ENCODE measurements at places on chromosomes 5 and 9.
A peak's percentile ranks its signal among the peaks of the same experiment; 100 is the strongest.

GRCh38 chr9:95629585-95629984 lies 112.8 kb upstream of the PTCH1 start:
- no peak for DNase-seq

DNA sequence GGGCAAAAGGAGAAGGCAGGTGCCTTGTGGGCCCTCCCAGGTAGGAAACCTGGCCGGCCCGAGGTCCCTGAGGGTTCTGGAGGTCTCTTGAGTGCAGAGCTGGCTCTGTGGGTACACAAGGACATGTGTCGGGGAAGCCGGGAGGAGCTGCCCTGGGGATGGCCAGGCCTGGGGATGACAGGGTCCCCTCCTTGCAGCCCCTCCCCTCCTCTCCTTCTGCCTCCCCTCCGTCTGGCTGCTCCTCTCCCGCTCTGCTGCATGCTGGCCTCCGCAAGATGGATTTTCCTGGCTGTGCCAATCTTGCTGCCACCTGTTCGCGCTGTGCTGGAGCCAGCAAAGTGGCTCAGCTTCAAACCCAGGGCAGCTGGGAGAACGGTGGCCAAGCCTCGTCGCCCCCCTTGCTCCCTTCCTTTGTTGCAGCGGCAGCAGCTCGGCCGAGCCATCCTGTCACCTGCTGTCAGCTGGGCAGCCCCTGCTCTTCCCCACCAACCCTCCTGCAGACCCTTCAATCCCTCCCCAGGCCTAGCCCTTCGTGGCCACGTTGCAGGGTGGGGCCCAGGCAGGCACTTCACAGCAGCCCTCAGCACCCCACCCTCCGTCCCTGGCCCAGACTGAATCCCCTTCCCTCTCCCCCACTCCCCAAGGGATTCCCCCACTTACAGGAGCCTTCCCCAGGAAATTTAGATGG lies 17.6 kb upstream of the UNC5A start:
- DNase-seq, result no peak

GRCh38 chr9:130665431-130666392 lies 1.3 kb downstream of the PRDM12 start:
- DNase-seq, result no peak

GRCh38 chr5:92930057-92930456 lies 651.0 kb downstream of the NR2F1-AS1 start:
- no peak for DNase-seq

GRCh38 chr5:115838885-115839518 lies 2.4 kb downstream of the ATG12 start:
- no peak for DNase-seq

DNA sequence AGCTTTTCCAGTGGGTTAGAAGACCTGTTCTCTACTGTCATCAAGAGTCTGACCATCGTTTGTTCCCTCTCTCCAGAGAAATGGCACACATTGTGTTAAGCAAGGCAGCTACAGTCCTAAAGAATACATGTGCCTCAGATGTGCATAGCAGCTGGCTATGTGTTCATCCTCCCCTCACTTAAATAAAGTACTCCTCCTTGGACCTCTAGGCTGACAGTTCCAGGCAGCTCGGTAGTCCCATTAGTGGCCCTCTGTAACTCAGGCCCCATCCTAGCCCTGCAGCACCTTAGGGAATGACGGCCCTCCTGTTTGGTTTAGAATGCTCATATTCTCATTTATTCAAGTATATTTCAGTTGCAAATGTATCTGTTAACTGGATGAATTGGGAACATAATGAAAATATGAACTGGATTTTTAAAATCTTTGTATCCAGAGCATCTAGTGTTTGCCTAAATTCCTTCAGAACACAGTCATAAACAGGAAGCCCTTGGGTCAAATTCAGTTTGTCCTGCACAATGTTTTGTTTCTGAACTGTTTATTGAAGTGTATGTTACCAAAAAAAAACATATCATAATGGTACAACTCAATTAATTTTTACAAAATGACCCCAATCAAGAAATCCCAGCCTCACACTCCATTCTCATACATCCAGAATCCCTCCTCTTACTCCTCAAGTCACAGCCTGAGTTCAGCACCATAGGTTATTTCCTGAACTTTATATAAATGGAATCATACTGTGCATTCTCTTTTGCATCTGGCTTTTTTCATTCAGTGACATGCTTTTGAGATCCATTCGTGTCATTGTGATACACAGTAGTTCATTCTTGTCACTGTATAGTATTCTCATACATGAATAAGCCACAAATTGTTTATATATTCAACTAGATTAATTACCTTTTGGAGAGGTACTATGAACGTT lies 1.6 kb upstream of the ASPN start:
- DNase-seq, result no peak

DNA sequence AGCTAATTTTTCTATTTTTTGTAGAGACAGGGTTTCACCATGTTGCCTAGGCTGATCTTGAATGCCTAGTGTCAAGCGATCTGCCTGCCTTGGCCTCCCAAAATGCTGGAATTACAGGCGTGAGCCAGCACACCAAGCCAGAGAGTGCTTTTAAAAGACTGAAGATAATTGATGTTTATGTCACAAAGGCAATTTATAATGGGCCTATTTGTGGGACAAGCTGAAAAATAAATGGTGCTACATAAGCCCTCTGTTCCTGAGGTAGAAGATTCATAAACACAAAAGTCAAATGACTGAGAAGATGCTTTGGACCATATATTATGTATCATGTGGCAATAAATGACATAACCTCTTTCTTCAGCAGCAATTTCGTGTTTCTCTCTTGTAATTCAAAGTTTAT lies 329.6 kb downstream of the GABRB2 start:
- no peak for DNase-seq

DNA sequence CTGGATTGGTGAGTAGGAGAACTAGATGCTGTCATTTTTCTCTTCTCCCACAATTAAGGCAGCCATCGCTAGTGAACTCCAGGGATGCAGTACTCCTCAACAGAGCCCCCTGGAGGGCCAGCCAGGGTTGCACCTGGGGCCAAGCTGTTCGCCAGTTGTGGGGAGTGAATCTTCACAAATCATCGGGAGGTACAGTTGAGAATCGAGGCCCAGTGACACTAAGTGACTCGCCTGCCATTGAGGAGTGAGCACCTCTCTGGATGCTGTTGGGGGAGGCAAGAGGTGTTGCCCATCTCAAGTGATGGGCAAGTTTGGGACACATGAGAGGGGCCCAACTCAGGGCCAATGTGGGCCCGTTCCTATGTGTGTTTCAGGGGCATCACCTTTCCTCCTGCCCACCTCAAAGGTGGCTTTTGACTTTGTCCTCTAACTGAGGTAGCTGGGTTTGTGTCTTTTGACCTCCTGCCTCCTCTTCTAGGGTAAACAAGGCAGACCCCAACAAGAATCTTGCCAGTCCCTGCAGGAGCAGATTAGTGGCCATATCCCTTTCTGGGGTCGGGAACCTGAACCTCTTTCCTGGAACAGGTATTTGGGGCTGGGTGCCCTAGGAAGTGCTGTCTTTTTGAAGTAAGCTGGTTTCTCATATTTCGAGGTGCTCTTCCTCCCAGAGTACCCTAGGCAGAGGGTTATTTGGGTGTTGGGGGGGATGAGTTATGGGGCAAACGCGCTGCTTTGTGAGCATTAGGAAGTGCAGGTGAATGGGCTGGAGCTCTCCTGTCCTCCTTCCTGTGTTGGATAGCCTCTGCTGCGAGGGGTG lies 181.2 kb downstream of the MACROH2A1 start:
- no peak for DNase-seq

DNA sequence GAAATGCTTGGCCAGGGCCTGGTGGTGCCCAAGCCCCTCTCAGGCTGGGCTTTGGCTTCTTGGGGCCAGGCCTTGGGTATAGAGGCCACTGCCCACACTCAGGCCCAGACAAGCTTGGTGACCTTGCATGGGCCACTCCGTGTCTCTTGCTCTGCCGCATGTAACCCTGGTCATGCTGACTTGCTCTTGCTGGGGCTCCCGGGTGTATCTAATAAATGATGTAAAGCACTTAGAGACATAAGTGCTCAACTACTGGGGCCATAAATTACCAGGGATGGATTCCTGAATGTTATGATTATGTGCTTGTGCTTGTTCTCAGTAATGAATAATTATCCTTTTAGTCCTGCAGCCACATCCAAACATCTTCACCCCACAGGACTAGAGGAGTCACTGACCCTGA lies 54.0 kb downstream of the C5orf15 start:
- no peak for DNase-seq

- DNase-seq, result no peak
Measured at GRCh38 chr9:101512116-101512515, 21.5 kb upstream of the RNF20 start.

- DNase-seq, result no peak
Measured at GRCh38 chr5:94345257-94345656, 273.1 kb downstream of the KIAA0825 start.

DNA sequence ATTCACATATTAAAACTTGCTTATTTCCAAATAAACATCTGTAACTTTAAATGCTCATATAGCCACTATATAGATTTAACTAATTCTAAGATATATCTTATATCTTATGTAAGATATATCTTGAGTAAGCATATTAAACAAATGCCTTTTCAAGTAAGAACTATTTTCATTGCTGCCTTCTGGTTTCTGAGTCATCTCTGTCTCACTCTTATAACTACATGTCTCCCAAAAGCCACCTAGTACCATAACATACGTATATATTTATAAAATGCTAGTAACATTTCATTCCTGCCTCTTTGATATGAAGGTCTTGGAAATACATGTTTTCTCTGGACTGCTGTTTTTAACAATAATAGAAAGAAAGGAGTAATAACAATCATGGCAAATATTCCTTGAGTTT lies 429.5 kb downstream of the DTWD2 start:
- no peak for DNase-seq

GRCh38 chr5:126718236-126718868 lies 58.6 kb upstream of the LMNB1 start:
- no peak for DNase-seq

GRCh38 chr9:111036429-111036789 lies 1.9 kb downstream of the LPAR1 start:
- DNase-seq, result peak; percentile 35

DNA sequence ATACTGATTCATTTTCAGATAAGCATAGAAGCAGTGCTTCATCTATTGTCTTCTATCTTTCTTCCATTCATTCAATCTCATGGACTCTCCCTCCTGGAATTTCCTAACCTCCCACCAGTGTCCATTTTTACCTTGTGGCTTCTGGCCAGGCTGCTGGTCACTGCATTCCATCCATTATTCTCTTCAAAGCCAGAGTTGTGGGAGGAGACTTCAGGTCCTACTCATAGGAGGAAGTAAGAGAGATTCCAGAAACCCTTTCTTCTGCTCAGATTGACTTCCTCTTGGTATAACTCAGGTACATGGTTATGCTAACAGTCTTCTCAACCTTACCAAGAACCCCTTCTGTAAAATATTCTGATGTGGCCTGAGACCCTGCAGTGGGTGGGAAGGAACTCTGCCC lies 153.3 kb upstream of the SLC12A2 start:
- no peak for DNase-seq

DNA sequence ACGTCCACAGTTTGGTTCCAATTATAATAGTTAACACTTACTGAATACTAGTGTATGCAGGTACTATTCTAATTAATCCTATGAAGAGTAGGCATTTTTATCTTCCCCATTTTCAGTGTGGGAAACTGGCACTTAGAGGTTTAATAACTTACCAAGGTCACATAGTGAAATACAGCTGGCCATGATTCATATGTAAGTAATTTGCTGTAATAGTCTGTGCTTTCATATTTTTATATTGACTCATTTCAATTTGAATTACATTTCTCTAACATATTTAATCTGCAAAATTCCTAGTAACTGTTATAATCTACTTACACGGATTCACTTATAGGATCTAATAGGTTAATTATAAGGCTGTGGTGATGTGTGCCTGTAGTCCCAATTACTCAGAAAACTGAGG lies 19.4 kb downstream of the CCNH start:
- no peak for DNase-seq

- no peak for DNase-seq
Measured at GRCh38 chr9:83327750-83328622, 210.2 kb downstream of the FRMD3 start.

GRCh38 chr5:173989432-173990082 lies 587 bp downstream of the C5orf47 start:
- no peak for DNase-seq

GRCh38 chr5:141567513-141568117 lies 51.2 kb downstream of the DIAPH1 start:
- DNase-seq, result no peak

- no peak for DNase-seq
Measured at GRCh38 chr9:374736-375135, 160.1 kb downstream of the DOCK8 start.

GRCh38 chr5:65041296-65042158 lies 272.8 kb downstream of the CWC27 start:
- DNase-seq, result no peak

DNA sequence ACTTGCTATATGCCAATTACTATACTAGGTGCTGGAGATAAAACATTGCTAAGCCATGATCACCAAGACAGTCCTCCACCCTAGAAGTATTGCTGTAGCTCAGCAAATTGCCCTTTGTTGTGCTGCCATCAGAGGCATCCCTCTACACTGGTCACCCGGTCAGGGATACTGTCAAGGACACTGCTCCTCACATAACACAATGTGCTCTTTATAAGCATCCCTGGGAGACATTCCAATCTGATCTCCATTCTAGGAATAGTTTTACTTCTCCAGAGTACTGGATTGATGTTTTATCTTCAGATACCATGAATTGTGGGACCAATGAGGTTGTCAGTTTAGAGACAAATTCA lies 10.4 kb upstream of the DNAJA1 start:
- DNase-seq, result no peak

DNA sequence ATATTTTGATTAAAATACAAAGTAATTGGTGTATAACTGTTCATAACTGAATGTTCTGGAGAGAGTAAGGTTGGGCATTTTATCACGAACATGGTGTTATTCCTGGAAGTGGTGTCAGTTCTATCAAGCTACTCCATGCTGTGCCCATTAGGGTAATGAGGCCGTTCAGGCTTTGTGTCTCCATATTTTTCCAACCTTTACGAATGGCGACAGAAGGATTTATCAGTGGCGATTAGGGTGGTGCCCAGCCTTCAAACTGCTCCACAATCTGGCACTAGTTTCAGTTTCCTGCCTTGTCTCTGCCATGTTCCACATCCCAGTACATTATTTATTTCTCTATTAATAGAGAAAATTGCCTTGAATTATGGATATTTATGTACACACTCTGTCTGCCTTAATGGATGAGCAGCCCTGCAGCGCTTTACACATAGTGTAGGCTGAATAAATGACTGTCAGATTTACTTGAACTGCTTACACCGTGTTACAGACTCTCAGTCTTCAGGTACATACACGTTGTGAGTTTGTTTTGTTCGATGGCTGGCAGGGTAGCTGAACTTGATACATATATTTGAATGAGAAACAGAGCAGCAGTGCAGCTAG lies 23.9 kb upstream of the TMC1 start:
- DNase-seq, result no peak

DNA sequence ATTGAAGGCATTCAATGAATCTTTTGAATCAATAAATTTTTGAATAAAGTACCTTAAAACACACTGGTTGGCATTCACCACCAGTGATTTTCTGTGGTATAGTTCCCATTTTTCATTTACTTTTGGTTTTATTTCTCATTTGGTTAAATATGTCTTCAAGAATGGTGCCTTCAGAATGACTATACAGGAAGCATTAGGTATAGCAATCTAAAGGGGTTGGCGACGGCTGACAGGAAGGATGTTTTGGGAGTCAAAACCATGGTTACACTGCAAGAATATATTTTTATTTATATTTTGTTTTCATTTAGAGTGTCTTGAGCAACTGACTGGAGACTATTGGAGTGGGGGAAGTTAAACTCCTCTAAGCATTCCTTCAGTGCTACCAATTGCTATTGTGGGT lies 235.7 kb downstream of the HTR1A start:
- no peak for DNase-seq
